ENCODE measurements at places on chromosomes 3 and 15.

GRCh38 chr15:48875241-48875960 is 2.5 kb upstream of the EID1 start:
- no peak for DNase-seq

DNA sequence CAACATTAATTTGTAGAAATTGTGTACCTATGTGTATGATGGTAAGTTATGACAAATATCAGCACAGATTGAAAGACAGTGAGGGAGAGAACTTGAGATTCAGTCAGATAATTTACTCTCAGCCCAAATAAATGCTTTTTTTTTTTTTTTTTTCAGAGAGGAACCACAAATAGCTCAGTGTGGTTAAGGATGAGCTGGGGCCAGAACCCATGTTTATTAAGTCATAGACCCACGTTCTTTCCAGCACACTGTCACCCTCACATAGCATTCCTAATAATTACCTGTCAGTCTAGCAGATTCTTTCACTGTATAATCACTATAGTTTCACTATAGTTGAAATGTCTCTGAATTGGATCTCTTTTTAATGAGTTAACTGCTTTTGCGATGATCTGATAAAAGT is 246.1 kb downstream of the ZIC1 start:
- peak; percentile 88 for DNase-seq

DNA sequence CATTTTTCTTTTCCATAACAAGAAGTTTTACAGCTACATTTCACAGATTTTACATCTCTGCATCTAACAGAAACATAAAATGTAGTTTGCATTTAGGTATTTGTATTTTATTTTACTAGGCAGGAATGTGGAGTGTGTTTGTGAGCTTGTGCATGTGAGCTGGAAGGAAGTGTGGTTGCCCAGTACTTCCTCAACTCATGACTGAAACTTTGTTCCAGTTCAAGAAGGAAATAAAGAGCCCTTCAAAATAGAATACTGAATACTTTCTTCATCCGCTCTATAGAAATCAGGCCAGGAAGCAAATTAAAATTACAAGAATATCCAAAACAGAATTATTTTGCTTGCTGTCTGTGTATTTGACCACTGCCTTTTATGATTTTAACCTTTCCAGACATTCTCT is 81.3 kb downstream of the CHL1 start:
- DNase-seq: no peak

GRCh38 chr15:31439328-31439727 is 112.7 kb downstream of the KLF13 start:
- peak; percentile 35 for DNase-seq

DNA sequence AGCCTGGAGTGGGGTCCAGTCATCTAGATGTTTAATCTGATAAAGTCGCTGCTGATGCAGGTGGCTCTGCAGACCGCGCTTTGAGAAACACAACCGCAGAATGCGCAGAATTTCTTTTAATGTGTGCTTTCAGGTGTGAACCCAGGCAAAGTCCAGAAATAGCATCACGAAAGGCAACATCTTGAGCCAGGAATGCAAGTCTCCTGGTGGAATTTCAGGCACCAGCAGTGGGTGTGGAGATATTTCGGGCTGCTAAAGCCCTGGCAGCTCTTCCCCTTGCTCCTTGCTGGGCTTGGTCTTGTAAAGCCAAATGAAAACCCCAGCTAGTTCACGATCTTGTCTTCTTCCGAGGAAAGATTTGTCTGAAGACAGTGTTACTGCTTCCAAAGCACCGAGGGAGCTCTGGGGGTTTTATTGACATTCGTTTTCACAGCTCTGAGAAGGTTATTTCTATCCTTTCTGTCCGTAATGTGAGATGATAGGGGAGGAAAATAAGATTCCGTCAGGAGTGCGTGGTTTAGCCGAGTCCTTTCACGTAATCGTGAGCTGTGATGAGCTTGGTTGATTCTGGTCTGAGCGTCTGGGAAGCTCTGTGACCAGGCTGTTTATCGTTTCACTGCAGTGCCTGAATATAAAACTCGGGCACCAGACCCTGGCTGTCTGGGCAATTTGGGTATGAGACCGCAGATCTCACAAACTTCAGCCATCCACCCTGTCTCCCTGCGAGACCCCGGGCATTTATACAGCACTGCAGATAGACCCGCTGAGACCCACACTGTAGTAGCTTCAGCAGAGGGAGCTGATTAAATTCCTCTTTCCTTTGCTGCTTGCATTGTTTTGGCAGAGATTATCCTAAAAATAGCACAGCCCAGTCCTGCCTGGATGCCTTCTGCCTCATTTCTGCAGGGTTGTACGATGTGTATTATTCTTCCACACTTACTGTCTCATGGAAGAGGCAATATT is 67.0 kb upstream of the SLC25A26 start:
- DNase-seq: peak; percentile 49

DNA sequence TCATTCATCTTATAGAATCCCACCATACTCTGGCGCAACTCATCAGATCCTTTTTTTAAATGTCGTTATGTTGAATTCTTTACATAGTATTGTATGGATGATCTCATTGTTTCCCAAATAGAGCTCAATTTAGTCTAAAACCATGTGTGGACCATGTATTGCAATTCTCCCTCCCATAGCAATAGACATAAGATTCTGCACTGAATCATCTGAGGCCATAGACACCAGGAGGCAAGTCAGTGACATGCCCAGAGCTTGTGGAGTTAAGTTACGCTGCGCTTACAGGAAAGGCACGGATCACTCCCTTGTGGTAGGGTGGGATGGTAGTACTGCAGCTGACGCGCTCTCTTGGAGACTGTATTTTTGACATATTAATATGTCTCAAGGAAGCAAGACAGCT is 211.0 kb downstream of the GABRB3 start:
- DNase-seq: peak; percentile 74

GRCh38 chr3:127682561-127682960 is 9.8 kb downstream of the ABTB1 start:
- no peak for DNase-seq

- peak; percentile 77 for DNase-seq
Measured at GRCh38 chr3:153379516-153379915, 217.5 kb downstream of the RAP2B start.

GRCh38 chr3:179452872-179453271 is 1.6 kb upstream of the GNB4 start:
- no peak for DNase-seq

GRCh38 chr15:41597787-41598186 is 38.8 kb downstream of the TYRO3 start:
- no peak for DNase-seq

GRCh38 chr3:78728406-78729145 is 1039.2 kb downstream of the ROBO1 start:
- DNase-seq: peak; percentile 70

DNA sequence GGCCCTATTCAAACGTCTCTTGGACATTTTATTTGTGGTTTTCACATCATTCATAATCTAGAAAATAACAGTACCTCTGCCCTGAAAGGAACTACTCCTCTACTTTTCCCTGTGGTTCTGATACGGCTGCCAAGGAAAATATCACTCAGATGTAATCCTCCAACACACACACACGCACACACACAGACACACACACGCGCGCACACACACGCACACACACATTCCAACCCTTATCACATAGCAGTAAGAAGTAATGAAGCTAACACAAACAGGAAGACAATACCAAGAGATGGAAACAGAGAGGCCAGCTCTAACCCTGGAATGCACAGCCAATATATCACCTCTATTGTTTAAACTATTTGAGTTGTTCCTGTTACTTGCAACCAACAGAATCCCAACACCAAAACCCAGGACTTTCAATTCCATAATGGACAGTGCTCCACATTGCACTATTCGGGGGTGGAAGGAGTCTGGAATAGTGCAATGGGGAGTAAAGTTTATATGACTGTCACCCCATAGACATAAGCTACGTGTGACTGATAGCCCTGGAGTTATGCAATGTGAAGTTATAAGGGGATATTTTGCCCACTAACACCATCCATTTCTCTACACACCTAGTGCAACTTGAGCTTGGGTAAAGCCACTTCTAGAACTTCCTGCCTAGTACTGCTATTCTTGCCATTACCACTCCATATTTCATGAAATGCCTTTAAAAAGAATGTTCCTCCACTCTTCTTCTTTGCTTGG is 71.3 kb upstream of the FNDC3B start:
- DNase-seq: peak; percentile 88

- DNase-seq: peak; percentile 32
Measured at GRCh38 chr3:179100652-179101051, 29.0 kb upstream of the ZMAT3 start.

- DNase-seq: no peak
Measured at GRCh38 chr3:179194931-179195330, 46.8 kb downstream of the PIK3CA start.

- DNase-seq: peak; percentile 57
Measured at GRCh38 chr3:72756900-72757299, 91.3 kb downstream of the SHQ1 start.

DNA sequence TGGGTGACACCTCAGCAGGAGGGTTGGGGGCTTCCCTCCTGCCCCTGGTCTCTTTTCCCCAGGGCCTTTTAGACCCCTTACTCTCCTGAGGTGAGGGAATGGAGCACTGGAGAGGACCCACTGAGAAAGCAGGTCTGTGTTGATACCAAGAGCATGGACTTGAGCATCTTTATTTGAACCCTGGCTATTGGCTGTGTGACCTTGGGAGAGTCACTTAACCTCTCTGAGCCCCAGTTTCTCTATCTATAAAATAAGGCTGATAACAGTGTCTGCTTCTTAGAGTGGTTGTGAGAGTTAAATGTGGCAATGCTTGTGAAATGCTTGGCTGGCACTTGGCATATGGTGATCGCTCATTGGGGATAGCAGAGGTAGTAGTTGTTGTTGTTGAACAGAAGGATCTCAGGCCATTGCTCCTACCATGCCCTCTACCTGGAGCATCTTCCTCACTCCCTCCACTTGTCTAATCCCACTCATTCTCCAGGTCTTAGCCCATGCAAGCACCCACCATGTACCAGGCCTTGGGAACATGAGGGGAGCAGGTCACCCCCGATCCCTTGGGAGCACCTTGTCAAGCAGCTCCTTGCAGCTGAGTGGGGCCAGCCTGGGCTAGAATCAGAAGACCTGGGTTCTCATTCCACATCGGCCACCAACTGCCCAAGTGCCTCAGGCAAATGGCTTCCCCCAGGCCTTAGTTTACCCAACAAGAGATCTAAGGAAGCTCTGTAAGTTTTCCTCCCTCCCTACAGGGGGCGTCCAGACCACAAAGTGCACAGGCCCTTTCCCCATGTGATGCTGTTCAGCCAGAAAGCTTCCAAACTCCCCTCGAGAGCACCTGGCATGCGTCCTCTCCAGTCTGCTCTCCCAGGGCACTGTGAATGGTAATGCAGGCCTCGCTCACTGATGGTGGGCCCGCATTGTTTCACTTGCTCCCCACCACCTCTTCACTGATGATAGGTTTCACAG is 96.7 kb downstream of the LSM3 start:
- DNase-seq: no peak

- no peak for DNase-seq
Measured at GRCh38 chr3:141181819-141182218, 49.8 kb upstream of the PXYLP1 start.

- peak; percentile 95 for DNase-seq
Measured at GRCh38 chr3:189714991-189715961, 84.1 kb downstream of the TP63 start.

DNA sequence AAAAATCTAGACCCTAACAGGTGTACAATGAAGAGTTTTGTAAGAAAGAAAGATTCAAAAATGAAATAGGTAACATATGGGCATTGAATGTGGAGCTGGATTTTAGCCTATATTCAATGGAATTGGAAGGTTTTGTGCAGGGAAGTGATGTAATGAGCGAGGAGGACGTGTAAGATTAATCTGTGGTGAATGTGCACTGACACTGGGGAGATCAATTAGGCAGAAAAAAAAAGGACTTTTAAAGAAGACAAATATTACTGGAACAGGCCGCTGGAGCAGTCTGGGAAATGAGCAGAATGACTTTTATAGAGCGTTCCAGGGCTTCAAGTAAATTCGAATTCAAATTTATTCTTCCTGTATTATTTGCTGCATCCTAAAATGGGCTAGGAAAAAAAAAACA is 55.2 kb downstream of the PDIA5 start:
- DNase-seq: no peak

DNA sequence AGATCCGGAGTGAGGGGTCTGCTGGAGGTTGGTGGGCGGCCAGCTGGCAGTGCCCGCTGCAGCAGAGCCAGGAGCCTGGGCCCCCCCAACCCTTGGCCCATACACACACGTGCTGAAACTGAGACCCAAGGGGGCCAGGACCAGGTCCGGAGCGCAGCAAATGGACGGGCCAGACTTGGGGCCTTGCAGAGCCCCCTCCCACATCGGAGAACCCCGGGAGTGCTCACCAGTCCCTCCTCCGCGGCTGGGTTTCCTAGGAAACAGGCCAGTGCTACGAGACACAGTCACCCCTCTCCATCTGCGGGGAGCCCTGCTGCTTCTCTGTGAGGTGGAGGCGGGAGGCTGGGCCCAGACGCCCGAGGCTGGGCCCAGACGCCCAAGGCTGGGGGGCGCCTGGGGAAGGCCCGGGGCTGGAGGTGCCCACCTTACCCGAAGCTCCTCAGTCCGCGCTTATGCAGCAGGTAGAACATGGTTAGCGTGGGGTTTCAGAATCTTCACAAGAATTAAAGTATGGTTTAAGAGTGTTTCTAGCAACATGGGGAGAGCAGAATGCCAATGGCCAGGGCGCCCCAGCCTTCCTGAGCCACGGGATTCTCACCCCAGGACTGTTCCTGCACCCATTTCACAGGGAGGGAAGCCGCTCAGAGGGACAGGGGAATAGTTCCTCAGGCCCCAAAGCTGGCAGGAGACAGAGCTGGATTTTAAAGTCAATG is 135.0 kb upstream of the PRR20G start:
- no peak for DNase-seq

DNA sequence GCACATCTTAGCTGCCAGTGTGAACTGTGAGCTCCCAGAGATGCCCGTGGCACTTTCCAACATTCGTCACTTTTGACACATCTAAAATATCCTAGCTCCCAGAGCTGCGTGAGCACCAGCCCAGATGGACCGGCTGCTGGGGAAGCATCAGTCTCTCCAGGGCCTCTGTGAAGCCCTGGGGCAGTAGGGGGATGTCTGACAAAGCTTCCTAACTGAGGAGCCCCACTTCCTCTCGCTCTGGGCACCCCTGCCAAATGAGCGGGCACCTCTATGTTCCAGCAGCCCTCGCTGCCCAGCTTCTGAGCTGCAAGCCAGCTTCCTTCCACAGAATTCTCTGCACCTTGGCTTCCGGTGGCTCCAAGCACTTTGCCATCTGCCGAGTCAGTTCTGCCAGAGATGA is 91.1 kb downstream of the LIPC start:
- DNase-seq: no peak

DNA sequence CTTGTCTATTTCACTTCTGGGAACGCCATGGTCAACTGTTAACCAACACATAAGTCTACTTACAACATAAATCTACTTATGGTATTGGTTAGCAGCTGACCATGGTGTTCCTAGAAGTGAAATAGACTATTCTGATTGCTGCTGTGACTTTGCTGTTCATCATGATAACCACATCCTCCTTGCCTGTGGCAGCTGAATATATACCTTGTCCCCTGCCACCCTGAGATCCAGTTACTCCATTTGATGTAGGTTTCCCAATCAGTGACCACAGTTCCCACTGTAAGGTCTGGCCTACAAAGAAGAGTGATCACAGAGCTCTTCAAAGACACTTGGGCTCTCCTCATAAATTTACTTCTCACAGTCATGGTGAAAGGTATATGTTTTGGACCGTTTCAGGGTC is 66.8 kb upstream of the ALDH1A3 start:
- no peak for DNase-seq

All from fibroblast of upper back skin (primary cell).